ENCODE measurements at places on chromosomes 7 and 10.

- DNase-seq: no peak
These were observed 13.4 kb downstream of the SGMS1 start for GRCh38 chr10:50610368-50610767.

DNA sequence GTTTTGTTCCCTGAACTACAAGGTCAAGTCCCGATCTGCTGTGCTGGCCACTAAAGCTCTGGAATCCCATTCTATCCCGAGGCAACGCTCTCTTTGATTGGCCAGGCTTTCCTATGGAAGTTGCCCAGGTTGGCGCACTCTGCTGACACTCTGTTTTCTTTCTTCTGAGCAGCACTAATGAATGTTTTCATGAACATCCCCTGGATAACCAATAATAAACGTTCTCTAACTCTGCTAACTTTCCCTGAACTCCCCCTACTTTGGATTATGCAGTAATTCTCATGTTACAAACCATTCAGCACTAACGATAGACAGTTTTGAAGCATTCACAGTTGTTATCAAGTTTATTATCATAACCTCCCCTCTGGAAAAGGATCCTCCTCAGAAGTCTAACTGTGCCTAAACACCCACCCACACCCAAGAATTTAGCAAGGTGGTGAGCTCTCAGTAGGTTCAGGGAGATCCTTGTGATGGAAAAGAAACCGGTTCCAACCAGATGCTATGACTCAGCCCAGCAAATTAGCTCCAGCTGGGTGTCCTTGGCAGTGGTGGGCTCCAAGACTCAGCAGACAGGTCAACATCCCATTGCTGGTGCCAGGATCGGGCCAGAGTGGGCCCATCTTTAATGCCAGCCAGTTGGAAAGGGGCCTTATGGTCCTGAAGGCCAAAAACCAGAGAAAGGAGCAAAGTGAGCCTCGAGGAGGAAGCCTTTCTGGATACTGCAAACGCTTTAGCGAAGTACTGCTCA lies 68.4 kb downstream of the CREB3L2 start:
- no peak for DNase-seq

DNA sequence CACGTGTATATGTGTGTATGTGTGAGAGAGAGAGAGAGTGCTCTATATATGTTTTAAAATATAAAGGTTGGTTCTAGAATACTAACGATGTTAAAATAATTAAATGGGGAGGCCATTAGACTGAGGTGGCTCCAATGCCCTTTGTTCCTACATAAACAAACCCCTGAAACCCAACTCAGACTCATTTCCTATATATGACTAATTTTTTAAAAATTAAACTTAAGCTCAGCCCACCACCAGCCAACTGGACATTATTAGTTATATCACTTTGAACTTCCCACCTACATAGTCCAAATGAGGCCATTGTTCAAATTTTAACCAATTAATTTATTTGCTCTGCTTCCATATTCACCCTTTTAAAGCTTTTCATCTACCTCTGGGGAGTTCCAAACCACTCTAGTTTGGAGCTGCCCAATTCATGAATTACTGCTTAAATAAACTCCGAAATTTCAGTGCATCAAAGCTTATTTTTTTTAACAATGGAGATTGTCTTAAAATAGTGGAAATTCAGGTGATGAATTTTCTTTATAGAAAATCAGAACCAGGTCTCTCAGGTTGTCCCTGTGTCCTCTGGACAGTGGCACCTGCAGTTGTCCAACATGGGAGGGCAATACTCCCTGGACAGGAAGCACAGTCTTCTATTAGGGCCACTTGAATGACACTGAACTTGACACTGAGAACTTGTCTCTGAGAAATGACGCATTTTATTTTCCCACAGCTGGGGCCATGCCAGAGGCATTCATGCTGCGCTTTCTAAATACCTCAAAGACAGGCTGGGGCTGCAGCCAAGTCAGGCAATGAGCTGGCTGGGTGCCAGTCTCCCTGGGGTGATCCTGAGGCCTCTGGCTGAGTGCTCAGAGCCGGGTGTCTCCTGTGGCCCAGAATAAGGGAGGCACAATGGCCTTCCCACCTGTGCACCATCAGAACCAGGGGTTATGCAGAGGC lies 109.5 kb upstream of the TMEM72 start:
- peak; percentile 26 for DNase-seq

- peak; percentile 23 for DNase-seq
These were observed 11.4 kb upstream of the TMEM26 start for GRCh38 chr10:61464461-61465170.

DNA sequence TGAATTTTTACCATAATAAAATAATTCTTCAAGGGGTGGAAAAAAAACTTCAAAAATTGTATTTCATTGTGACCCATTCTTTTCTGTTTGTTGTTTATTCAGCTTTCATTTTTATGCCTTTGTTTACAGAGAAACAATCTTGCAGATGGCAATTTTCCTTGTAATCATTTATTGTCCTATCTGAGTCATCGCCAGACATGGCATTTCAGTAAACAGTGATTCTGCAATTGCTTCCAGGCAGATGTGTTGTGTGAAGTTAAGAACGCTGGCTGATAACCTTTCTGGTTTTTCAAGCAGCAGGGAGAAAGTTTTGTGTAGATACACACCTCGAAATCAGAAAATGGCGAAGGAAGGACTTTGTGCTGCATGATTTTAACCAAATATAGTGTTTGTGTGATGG lies 80.7 kb upstream of the RPA3 start:
- DNase-seq: no peak

DNA sequence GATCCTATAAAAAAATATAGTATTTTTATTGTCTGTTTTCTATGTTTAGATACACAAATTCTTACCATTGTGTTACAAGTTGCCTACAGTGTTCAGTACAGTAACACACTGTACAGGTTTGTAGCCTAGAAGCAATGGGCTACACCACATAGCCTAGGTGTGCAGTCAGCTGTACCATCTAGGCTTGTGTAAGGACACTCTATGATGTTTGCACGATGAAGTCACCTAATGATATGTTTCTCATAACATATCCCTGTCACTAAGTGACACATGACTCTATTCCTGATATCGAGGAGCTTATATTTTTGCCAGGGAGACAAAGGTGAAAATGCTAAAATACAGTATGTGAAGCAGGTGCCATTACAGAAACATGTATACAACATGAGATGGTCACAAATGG lies 18.6 kb downstream of the ZNF25 start:
- DNase-seq: no peak

- DNase-seq: no peak
These were observed 86.6 kb downstream of the CALN1 start for GRCh38 chr7:72325561-72325960.

DNA sequence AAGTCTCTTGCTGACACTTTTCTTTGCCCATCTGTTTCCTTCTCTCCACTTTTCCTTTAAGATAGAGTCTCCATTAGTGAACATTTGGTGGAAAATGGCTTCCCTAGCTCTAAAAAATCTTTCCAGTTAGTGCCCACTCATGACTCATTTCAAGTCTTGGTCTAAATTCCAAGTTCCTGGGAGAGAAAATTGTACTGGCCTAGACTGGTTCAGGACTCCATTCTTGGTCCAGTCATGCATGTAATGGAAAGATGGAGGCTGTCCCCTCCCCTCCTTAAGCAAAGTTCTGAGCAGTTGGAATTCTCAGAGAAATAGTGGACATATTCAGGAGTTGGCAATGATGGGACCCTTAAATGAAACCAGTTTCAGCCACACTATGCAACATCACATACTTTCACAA lies 3.8 kb upstream of the ALDH18A1 start:
- DNase-seq: peak; percentile 20

GRCh38 chr7:47792521-47793121 lies 155.6 kb downstream of the PKD1L1 start:
- peak; percentile 33 for DNase-seq

DNA sequence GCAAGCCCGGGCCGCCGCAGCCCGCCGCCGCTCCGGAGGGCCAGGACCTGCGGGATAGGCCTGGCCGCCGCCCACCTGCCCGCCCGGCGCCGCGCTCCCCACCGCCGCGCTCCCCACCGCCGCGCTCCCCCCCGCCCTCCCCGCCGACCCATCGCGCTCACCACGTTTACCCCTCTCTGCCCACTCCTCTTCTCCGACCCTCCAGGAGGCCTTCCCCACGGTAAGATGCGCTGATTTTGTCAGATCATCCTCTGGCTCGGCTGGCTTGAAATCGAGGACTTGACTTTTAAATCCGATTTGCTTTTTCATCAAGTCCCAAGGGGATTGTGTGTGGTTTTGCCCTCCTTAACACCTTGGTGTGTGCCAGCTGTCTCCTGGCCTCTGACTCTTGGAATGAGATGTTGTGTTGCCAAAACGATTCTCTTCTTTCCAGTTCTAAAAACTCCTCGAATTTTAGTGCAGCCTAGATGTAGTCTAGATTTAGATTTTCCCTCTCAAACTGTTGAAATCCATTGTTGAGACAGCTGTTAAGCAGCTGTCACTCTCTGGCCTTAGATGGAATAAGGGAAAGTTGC lies 738 bp downstream of the POM121 start:
- no peak for DNase-seq

- peak; percentile 25 for DNase-seq
These were observed 24.0 kb downstream of the GRM3 start for GRCh38 chr7:86667732-86668131.

GRCh38 chr7:74309181-74309580 lies 20.0 kb downstream of the CLIP2 start:
- no peak for DNase-seq

DNA sequence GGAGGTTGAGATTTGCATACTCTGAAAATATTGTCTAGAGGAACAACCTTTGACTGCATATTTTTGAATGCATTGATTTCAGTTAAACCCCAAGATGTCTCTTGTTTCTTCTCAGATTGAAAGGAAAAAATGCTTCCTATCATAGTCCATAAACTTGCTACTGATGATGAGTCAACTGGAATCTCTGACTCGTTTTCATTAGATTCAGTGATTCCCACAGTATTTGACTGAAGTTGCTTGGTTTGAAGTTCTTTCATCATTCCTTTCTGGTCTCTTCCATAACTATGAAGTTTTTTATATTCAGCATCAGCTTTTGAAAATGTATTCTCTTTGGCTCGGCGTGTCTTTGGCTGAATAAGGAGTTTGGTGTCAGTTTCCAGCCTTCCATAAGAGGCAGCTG lies 10.7 kb downstream of the PEX1 start:
- peak; percentile 51 for DNase-seq

GRCh38 chr7:127766831-127767459 lies 115.0 kb downstream of the SND1 start:
- no peak for DNase-seq

DNA sequence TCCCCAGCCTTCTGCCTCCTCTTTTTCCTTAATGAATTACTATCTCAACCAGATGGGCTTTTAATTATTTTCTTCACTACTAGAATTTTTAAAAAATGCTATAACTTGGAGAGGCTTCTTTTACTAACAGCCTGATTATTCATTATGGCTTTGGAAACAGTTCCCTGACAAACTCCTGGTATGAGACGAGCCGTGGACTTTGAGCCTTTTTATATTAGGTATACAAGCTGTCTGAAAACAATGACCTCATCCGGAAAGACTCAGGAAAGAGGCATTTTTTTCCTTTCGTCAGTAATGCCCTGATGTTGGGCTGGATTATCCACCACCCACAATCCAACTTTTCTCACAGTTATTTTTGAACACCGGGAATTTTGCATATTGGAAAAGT lies 26.7 kb upstream of the ABLIM1 start:
- DNase-seq: peak; percentile 59

GRCh38 chr7:33237036-33237435 lies 107.7 kb downstream of the BBS9 start:
- no peak for DNase-seq

DNA sequence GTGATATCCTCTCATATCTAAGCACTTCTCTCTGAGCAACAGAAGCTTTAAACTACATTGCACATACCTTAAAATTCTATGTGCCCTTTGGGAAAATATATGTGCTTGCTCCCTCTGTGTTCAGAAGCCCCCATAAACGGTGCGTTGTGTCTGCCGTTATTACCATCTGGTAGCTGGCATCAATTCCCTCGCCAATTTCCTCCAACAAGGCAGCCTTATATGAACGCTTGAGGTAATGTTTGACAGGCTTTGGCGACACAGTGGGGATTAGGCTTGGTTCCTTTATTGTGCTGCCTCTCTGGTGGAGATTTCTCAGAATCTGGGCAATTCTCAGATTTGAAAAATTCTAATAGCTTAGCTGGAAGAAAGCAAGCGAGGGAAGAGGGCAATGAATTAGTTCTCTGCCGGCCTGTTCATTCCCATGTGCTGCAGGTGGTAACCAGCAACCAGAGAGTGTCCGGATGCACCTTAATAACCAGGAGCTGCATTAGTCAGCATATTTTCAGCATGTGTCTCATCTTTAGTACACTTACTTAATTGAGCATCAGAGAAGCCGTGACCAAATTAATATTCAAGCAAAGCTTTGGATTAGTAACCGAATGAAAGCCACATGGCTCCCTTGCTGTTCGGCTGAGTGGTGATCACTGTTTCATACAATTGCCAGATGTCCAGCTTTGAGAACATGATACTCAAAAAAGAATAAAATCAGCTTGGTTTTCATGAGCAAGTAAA lies 7.3 kb upstream of the PPP1R17 start:
- DNase-seq: no peak

GRCh38 chr10:27912231-27912630 lies 86.6 kb downstream of the ODAD2 start:
- no peak for DNase-seq

DNA sequence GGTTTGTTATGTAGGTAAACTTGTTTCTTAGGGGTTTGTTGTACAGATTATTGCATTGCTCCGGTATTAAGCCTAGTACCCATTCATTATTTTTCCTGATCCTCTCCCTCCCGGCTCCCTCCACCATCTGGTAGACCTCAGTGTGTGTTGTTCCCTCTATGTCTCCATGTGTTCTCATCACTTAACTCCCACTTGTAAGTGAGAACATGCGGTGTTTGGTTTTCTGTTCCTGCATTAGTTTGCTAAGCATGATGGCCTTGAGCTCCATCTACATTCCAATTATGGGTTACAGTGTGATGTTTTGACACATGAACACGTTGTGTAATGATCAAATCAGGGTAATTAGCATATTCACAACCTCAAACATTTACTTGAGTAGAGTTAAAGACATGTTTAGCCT lies 237.5 kb downstream of the ABCA13 start:
- DNase-seq: no peak

DNA sequence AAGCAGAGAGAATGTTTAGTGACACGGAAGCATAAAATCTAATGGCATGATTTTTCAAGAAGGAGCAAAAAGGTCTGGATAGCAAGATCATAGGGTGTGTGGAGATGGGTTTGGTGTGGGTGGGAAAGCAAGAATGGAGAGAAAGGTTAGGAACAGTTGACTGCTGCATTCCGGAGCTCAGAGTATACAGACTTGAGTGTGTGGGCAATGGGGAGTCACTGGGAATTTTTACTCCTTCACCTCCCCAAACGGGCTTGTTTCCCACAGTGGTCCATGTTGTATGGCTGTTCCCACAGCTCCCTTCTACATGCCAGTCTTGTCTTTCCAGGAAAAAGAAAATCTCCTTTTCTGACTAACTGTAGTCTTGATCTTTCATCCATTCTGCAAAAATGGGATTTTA lies 122.1 kb downstream of the CDK6 start:
- no peak for DNase-seq
